ENCODE measurements at places on chromosomes 16 and 17. TPM values are rescaled to one million over a fixed set of nuclear protein-coding genes. Genes with fewer than 3 reads are reported as not detected.

The SNAI3 gene
- total RNA-seq = not detected

The CBFA2T3 gene
- total RNA-seq = 1.1 TPM

The PLA2G10 gene
- total RNA-seq = 0.34 TPM

The ZNF750 gene
- 10.6 TPM for total RNA-seq

The NACA2 gene
- total RNA-seq = not detected

The TNFRSF17 gene
- not detected for total RNA-seq

The SLC5A11 gene
- total RNA-seq = not detected

The RPS15A gene
- 1,369 TPM for total RNA-seq

The NAT9 gene
- total RNA-seq = 30.1 TPM

The TMC8 gene
- 0.21 TPM for total RNA-seq

The C16orf96 gene
- 0.14 TPM for total RNA-seq

The NLRC3 gene
- total RNA-seq = under 0.01 TPM

The TMC6 gene
- total RNA-seq = 78.7 TPM

The CD300E gene
- not detected for total RNA-seq

The CDRT15 gene
- total RNA-seq = not detected

The HOXB7 gene
- 0.78 TPM for total RNA-seq

The BIRC5 gene
- total RNA-seq = 0.14 TPM

The HSD17B1 gene
- 3.4 TPM for total RNA-seq

Measured in nasal cavity respiratory epithelium epithelial cell of viscerocranial mucosa (primary cell).